Endodermal cell (in vitro differentiated cells): ENCODE measurements at places on chromosomes 6 and 20.
A peak's percentile ranks its signal among the peaks of the same experiment; 100 is the strongest.

DNA sequence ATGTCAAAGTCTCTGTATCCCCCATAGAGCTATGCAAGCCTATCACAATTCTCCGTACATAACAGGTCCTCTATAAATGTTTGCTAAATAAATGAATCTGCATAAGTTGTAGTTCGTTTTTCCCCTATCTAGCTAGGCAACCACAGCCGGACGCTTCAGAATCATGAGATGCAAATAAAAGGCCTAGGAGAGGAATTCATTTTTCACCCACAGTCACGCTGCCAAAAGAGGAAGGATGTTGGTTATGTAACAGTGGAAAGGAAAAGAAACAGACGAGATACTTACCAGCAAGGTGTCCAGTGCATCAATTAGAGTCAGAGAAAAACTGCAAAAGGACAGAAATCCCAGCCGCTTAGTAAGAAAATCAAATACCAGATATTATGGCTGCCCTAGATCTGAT is 2.4 kb downstream of the EDEM2 start:
- no peaks in the 10 kb centered on the region for H3K4me1 ChIP-seq
- DNase-seq, result no peak
- H3K27me3 ChIP-seq, result no peaks in the 10 kb centered on the region
- H3K4me3 ChIP-seq, result no peak overlapping the region

- no peaks in the 10 kb centered on the region for H3K36me3 ChIP-seq
- H3K4me1 ChIP-seq, result peaks cover 8% of the 10 kb centered on the region
- no peak for DNase-seq
- no peak overlapping the region for H3K4me3 ChIP-seq
Measured at GRCh38 chr6:11798096-11798495, 19.5 kb upstream of the ADTRP start.

DNA sequence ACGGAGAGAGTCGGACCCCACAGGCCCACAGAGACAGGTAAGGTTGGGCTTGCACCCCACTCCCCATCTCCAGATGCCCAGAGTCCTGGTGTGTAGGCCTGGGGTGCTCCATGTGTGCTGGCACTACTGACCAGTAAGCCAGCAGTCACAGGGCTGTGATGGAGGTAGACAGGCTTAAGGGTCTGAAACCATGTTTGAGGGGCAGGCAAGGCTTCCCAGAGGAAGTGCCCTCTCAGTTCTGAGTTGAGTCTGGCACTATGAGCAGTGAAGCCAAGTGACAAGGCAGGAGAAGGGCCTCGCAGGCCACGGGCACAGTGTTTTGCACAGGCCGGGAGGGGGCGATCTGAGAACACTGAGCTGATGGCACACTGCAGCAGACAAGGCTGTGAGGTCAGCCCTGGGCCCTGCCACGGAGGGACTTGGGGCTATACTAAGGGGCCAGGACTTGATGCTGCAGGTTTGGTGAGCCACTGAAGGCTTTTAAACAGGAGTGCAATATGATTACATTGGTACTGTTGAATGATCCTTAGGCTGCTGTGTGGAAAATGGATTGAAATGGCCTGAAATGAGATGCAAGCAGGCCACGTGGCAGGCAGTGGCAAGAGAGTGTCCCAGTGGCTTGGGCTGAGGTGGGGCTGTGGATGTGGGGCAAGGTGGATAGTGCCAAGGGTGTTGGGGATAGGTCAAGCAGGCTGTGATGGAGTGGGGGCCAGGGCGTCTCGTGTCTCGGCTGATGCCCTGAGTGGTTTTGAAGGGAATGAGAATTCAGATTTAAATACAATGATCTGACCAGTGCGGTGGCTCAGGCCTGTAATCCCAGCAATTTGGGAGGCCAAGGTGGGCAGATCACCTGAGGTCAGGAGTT is 20.3 kb downstream of the TTBK1 start:
- no peak overlapping the region for H3K4me3 ChIP-seq
- H3K36me3 ChIP-seq, result no peaks in the 10 kb centered on the region
- peaks cover 4% of the 10 kb centered on the region for H3K27me3 ChIP-seq
- peak; percentile 95 for DNase-seq
- H3K4me1 ChIP-seq, result peaks cover 8% of the 10 kb centered on the region

GRCh38 chr6:158963020-158963808 is 36.8 kb downstream of the RSPH3 start:
- H3K27ac ChIP-seq, result no peak overlapping the region
- H3K27me3 ChIP-seq, result no peaks in the 10 kb centered on the region
- H3K4me1 ChIP-seq, result no peaks in the 10 kb centered on the region
- DNase-seq, result no peak
- H3K36me3 ChIP-seq, result no peaks in the 10 kb centered on the region
- H3K4me3 ChIP-seq, result no peak overlapping the region

GRCh38 chr6:127990074-127990473 is 89.2 kb upstream of the THEMIS start:
- H3K4me3 ChIP-seq, result no peak overlapping the region
- H3K27ac ChIP-seq, result no peak overlapping the region
- DNase-seq, result no peak
- H3K36me3 ChIP-seq, result peaks cover 4% of the 10 kb centered on the region
- H3K27me3 ChIP-seq, result no peaks in the 10 kb centered on the region

DNA sequence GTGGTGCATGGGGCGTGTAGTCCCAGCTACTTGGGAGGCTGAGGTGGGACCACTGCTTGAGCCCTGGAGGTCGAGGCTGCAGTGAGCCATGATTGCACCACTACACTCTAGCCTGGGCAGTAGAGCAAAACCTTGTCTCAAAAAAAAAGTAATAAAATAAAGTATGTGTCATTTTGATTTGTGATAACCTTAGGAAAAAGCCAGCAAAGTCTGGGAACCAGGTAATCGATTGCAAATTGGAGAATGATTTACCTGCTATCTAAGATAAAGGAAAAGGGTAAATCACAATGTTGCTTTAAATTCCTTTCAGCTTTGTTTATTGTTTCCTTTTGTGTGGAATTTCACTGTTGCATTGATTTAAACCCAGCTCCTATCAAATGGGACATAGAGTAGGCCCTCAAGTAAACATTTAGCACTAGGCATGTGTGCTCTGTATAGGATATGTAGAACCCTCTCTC is 59.0 kb downstream of the SGK1 start:
- no peak overlapping the region for H3K4me3 ChIP-seq
- no peaks in the 10 kb centered on the region for H3K27me3 ChIP-seq
- no peaks in the 10 kb centered on the region for H3K4me1 ChIP-seq
- DNase-seq, result no peak
- H3K36me3 ChIP-seq, result no peaks in the 10 kb centered on the region
- H3K27ac ChIP-seq, result no peak overlapping the region

DNA sequence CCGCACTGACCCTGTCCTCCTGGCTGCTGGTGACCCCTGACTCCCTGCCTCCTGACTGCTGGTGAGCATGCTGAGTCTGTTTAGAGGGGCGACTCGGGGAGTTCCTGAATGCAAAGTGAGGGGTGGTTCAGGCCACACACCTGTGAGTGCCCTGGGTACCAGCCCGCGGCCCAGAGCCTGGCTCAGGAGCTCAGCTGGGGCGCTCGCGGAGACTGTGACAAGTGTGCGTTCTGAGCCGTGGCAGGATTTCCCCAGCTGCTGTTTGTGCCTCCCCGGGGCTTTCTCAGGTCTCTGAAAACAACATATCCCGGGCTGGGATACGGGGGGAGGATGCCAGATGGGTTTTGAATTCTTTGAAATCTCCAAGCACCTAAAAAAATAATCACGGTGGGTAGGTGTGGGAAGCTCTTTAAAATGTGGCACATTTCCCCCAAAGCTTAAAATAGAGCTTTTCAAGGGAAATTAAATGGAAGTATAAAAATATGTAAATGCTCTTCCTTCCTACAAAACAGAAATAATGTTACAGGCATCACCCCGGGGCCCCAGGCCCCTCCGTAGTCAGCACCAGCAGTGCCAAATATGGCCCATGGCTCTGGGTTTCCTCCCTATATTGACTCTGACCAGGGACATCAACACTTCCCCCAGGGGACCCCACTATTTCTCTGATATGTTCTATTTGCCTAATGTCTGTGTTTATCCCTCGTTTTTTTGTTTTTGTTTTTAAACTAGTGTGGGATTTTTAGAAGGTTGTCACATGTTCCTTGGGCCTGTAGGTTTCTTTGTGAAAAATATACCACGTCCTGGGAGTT is 49.9 kb upstream of the TAGAP start:
- no peaks in the 10 kb centered on the region for H3K36me3 ChIP-seq
- DNase-seq, result peak; percentile 55
- no peak overlapping the region for H3K4me3 ChIP-seq
- no peaks in the 10 kb centered on the region for H3K27me3 ChIP-seq

GRCh38 chr6:154954347-154954746 is 40.8 kb upstream of the TIAM2 start:
- no peak overlapping the region for H3K4me3 ChIP-seq
- H3K27ac ChIP-seq, result no peak overlapping the region
- H3K36me3 ChIP-seq, result no peaks in the 10 kb centered on the region
- H3K4me1 ChIP-seq, result no peaks in the 10 kb centered on the region

DNA sequence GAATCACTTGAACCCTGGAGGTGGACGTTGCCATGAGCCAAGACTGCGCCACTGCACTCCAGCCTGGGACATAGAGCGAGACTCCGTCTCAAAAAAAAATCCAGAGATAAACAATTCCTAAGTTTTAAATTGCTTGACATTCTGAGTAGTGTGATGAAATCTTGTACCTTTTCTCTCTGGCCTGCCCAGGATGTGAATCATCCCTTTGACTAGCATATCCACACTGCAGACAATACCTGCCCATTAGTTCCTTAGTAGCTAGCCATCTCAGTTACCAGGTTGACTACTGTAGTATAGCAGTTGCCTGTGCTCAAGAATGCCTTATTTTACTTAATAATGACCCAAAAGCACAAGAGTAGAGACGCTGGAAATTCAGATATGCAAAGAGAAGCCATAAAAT is 2.8 kb downstream of the ZFP57 start:
- H3K27me3 ChIP-seq, result no peaks in the 10 kb centered on the region
- DNase-seq, result no peak
- no peak overlapping the region for H3K27ac ChIP-seq

DNA sequence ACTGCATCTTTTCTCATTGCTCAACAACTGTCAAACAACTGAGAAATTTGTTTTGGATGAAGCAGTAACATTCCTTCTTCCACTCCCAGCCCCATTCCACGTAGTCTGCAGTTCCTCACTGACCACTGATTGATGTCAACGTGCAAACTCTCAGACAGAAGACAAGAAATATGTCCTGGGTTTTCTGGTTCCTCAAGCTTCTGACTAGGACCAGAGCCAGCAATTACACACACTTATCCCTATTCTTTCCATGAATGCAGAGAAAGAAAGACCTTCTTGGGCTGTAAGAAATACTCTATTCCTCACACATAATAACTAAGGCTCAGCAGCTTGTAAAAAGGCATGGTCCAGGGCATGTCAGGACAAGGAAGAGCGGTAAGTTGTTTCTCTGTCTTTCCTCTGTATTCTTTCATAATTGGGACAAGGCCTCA is 790.1 kb upstream of the SLC35B3 start:
- H3K4me3 ChIP-seq, result no peak overlapping the region
- no peaks in the 10 kb centered on the region for H3K27me3 ChIP-seq
- H3K36me3 ChIP-seq, result no peaks in the 10 kb centered on the region
- DNase-seq, result no peak

GRCh38 chr6:50116390-50116789 is 66.7 kb upstream of the DEFB112 start:
- H3K4me3 ChIP-seq, result no peak overlapping the region
- no peaks in the 10 kb centered on the region for H3K4me1 ChIP-seq
- no peaks in the 10 kb centered on the region for H3K36me3 ChIP-seq
- no peak for DNase-seq
- H3K27ac ChIP-seq, result no peak overlapping the region

DNA sequence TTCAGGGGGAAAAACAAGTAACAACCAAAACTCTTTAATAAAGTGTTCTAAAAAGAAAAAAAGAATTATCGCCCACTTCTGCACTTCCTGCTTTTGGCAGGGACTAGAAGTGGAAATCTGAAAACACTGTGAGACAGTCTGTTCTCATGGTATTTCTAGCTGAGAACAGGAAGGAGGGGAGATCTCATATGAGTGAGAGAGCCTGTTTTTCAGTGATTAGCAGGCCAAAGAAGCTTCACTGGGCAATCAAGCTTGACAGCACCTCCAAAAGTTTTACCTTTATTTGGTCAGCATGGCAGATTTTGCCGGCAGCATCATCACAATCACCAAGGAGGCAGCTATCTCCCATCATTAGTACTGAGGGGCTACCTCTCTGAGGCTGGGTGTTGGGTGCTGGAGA is 79.5 kb upstream of the ATXN1 start:
- no peak for DNase-seq
- H3K4me3 ChIP-seq, result no peak overlapping the region

GRCh38 chr6:17172836-17173470 is 71.1 kb downstream of the STMND1 start:
- no peak for DNase-seq
